ENCODE measurements at places on chromosomes 12 and 14.
A peak's percentile ranks its signal among the peaks of the same experiment; 100 is the strongest.

GRCh38 chr12:93192878-93193277 lies 184.8 kb upstream of the NUDT4 start:
- no peak for DNase-seq

DNA sequence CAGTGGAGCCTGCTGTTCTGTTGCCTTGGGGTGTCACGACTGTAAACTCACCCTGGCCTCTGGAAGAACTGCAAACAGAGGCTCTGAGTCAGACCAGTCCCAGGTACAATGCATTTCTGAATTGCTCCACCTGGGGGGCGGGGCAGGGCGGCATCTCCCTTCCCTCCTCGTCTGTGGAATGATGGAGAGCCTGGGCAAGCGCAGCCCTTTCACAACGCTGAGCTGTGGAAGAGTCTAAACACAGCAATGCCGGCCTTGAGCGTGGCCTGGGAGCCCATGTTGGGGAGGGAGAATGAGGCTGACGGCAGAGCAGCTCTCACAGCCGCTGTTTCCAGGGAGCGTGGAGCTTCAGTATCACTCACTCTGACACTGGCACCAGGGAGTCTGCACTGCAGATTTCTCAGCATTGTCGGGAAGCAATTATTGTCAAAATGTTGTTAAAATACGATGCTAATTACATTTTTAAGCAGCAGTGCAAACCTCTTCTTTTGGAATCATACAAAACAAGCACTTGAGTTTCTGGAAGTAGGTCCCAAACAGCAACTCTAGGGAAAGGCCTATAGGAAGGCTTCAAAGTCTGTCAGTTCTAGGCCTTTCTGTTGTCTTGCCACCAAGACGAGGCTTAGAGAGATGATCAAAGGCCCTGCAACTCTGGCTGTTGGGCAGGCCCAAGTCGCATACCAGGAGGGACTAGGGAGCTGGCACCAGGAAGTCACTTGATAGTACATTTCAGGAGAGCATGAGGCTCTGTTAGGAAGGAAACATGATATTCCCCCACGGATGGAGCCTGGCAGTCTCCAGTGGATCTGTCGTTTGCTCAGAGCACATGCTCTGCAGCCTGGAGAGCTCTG lies 244.0 kb upstream of the FKBP4 start:
- no peak for DNase-seq

- no peak for DNase-seq
These were observed 3.0 kb downstream of the KRT73 start for GRCh38 chr12:52615208-52615868.

GRCh38 chr12:52312086-52312485 lies 9.1 kb downstream of the KRT83 start:
- DNase-seq, result no peak

- DNase-seq, result no peak
These were observed 59.6 kb upstream of the LRTM2 start for GRCh38 chr12:1760566-1761382.

DNA sequence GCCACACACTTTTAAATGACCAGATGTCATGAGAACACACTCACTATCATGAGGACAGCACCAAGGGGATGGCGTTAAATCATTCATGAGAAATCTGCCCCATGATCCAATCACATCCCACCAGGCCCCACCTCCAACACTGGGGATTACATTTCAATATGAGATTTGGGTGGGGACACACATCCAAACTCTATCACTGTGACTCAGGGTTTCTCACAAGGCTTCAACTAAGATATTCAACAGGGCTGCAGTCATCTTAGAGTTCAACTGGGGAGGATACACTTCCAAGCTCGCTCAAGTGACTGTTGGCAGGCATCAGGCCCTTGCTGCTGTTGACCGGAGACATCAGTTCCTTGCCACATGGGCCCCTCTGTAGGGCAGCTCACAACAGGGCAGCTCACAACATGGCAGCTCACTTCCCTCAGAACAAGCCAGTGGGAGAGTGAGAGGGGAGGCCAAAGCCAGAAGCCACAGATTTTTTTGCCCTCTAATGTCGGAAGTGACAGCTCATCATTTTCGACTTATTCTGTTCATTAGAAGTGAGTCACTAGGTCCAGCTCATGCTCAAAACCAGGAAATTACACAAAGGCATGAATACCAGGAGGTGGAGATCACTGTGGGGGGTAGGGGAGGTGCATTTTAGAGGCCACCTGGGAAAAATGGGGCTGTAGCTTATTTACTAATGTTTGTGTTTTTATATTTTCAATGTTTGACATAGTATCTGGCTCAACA lies 50.8 kb upstream of the PTHLH start:
- no peak for DNase-seq

DNA sequence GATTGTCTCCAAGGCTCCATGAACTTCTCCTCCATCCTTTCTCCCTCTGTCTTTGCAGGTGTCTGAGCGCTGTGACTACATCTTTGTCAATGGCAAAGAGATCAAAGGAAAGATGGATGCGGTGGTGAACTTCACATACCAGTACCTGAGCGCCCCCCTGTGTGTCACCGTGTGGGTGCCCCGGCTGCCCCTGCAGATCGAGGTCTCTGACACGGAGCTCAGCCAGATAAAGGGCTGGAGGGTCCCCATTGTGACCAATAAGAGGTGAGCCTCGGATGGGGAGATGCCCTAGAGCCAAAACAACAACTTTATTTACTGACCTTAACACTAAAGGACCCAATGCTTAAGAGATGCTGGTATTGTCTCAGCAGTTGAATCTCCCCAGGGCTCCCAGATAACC lies 130.0 kb downstream of the SLC15A4 start:
- DNase-seq, result no peak

DNA sequence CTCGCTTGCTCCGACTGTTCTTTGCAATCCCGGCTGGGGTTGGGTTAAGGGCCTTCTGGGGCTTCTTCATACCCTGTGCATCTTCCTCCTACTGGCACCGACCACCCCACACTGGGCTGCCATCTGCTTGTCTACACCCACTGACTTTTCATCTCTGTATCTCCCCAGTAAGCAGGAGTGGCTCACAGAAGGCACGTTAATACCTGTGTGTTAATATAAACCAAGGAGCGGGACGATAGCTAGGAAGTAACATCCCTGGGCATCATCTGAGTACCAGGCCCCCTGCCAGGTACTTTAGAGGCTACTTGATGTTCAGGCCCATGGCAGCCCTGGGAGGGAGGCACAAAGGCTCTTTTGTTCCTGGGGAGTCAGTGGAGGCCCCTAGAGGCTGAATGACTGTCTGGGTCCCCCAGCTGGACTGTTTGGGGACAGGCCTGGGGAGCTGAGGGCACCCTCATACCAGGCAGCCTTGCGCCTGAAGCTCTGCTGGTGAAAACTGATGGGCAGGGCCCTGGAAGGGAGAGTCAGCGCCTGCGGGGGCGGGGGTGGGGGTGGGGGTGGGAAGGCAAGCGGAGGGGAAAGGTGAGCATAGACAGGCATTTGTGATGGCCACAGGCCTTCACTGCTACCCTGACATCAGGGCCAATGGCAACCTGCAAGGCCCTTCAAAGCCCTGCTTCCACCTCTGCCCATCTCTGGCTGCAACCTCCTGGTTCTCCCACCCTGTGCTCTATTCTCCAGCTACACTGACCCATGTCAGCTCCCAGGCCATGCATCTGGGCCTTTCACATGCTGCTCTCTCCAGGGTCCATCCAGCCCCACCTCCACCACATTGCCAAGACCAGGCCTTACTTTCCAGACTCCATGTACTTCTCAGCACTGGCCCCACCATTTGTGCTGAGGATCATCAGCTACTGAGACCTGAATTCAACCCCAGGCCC lies 34.2 kb upstream of the DEGS2 start:
- DNase-seq, result peak; percentile 34

DNA sequence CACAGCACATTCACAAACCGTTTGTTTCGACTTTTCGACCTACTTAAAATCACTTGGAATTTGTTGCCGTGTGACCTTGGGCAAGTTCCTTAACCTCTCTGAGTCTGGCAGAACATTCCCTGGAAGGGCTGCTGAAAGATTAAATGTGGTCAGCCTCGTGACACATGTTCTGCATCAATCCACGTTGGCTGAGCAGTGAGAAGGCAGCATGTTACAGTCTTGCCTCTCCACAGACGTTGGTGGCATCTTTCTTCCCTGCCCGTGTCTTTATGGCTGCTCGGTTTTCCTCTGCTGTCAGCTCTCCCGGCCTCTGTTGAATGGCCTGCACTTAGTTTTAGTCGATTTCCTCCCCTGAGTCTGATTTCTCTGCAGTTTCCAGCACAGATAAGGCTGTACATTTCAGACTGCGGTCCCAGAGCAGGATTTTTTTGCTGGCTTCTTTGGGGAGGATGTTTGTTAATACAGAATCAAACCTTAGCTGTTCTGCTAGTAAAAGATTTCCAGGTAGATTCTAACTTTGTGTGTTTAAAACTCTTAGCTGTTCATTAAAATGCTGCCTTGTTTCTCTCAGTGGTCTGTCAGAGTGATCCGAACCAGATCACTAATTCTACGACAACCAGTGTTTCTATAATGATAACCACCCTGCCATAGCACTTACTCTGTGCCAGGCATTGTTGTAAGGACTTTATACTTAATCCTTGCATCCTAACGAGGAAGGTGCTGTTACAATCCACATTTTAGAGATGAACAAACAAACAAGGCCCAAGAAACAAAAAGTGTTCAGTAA lies 217.1 kb downstream of the CHST11 start:
- no peak for DNase-seq

- no peak for DNase-seq
These were observed 127.6 kb downstream of the SLC25A47 start for GRCh38 chr14:100450736-100451135.

GRCh38 chr14:89053303-89053702 lies 228.9 kb downstream of the TTC8 start:
- DNase-seq, result no peak

GRCh38 chr12:6069437-6070093 lies 54.9 kb downstream of the VWF start:
- no peak for DNase-seq

- DNase-seq, result no peak
These were observed 87.1 kb upstream of the PLEKHG7 start for GRCh38 chr12:92615703-92616102.

- DNase-seq, result no peak
These were observed 103.7 kb upstream of the LHX5 start for GRCh38 chr12:113575386-113575785.
